ENCODE measurements at places on chromosomes 6 and 20.

- no peak for DNase-seq
These were observed 73.0 kb downstream of the PKHD1 start for GRCh38 chr6:52014391-52014790.

DNA sequence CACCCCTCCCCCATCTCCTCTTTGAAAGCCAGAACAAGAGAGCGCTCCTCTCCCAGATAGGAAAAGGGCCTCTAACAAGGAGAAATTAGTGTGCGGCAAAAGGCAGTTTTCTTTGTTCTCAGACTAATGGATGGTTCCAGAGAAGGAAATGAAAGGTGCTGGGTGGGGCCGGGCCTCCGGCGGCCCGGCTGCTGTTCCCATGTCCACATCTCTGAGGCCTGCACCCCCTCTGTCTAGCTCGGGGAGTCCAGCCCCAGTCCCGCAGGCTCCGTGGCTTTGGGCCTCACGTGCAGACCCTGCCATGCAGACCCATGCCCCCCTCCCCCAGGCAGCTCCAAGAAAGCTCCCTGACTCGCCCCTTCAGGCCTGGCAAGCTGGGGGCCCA, 35.8 kb upstream of the MRGBP start:
- DNase-seq = no peak

DNA sequence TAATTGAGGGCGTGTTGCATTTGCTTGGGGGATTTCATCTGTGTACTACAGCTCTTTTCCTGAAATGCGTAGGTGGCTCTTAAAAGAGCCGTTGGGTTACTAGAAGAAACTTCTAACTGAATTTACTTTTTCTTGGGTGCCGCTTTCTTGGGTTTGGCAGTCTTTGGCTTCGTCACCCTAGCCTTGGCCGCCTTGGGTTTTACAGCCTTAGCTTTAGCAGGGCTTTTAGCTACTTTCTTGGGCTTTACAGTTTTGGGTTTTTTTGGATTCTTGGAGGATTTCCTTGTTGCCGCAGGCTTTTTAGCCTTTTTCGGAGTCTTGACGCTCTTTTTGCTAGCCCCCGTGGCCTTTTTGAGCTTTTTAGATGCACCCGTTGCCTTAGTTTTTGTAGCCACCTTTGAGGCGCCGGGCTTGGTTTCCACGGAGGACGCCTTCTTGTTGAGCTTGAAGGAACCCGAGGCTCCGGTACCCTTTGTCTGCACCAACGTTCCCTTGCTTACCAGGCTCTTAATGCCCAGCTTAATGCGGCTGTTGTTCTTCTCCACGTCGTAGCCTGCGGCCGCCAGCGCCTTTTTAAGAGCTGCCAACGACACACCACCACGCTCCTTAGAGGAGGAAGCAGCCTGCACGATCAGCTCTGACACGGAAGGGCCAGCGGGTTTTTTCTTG, 54.5 kb downstream of the TRIM38 start:
- DNase-seq = no peak

GRCh38 chr6:24554474-24554873, 59.7 kb downstream of the ALDH5A1 start:
- DNase-seq = no peak

DNA sequence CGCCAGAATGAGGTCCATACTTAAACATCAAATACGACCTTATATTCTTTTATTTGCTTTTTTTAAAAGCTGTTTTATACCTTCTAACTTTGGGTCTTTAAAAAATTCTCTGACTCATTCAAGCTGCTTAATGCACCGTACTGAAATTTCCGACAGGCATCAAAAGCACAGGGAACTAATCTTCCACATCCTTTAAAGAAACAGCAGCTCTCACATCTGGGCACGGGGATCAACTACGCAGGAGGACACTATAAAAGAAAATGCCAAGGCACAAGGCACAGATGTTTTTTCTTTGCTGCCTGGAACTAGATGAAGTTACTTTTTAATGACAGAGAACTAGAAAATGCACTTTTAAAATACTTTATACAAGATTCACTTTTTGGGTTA, 112.4 kb upstream of the ARG1 start:
- no peak for DNase-seq

GRCh38 chr6:49826743-49827406, 39.5 kb downstream of the CRISP1 start:
- no peak for DNase-seq

- no peak for DNase-seq
These were observed 31.0 kb upstream of the PCMTD2 start for GRCh38 chr20:64224351-64225170.

DNA sequence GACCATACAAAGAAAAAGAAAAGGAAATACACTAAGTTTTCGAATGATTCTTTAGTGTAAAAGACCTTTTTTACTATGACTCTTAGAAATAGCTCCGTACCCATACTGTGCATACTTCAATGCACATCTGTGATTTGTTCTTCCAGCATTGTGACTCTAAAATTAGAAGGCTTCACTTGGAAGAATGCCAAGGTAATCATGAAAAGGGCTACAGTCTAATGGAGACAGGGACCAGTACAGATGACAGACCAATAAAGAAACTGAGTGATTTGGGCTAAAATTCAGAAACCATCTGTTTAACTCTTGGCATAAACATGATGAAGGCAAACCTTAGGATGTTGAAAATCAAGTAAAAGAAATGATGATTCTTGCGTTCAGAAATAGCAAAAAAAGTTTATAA, 46.3 kb downstream of the CYP39A1 start:
- DNase-seq = no peak

DNA sequence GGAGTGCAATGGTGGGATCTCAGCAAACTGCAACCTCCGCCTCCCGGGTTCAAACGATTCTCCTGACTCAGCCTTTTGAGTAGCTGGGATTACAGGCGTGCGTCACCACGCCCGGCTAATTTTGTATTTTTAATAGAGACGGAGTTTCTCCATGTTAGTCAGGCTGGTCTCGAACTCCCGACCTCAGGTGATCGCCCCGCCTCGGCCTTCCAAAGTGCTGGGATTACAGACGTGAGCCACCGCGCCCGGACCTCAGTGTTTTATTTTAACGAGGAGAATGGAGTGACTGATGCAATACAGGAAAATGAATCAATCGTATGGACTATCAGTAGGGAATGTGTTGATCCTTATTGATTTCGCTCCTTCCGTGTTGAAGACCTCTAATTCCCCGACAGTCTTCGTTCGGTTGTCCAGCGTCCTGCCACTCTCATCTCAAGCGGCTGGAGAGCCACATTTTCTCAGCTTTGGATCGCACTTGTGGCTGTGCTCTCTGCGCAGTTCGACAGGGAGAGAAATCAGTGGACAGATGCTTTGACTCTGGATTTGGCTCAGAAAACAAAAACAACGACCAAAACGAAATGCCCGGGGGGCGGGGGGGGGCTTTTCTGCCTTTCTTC, 166.2 kb downstream of the TRIM27 start:
- no peak for DNase-seq

DNA sequence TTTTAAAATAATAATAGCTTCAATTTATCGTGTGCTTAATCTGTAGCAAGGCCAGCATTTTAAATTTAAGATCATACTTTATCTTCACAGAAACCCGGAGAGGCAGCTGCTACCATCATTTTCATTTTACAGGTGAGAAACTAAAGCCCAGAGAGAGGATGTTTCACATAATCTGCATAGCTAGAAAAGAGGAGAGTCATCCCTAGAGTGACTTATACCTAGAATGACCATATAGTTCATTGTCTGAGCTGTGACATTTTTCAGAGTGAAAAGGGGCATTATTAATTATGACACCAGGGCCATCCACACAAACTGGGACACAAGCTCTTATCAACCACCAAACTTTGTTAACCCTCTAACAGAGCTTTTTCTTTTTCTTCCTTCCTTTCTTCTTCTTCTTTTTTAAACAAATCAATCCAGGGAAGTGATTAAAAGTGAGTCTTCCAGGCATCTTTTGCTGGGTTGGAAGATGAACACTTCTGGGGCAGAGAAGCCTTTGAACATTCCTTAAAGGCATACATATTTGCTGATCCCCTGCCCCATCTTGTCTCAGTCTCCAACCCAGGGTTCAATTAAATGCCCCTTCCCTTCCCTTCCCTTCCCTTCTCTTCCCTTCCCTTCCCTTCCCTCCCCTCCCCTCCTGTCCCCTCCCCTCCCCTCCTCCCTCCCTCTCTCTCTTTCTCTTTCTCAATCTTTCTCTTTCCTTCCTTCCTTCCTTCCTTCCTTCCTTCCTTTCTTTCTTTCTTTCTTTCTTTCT, 272.5 kb upstream of the JAG1 start:
- no peak for DNase-seq

DNA sequence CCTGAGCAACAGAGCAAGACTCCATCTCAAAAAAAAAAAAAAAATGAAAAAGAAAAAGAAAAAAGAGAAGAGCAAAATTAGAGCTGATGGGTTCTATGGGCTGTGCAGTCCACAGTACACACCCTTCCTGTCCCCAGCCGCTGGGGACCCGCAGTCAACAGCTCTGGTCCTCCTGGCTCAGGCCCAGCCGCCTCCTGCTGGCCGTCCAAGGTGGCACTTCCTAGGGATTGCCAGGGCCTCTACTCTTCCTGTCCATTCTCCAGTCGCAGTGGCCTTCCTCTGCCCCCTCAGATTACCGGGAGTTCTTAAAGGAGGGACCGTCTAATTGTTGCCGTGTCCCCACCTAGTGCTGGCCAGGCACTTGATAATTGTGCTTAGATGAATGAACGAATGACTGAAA, 41.7 kb downstream of the TMEM242 start:
- no peak for DNase-seq

DNA sequence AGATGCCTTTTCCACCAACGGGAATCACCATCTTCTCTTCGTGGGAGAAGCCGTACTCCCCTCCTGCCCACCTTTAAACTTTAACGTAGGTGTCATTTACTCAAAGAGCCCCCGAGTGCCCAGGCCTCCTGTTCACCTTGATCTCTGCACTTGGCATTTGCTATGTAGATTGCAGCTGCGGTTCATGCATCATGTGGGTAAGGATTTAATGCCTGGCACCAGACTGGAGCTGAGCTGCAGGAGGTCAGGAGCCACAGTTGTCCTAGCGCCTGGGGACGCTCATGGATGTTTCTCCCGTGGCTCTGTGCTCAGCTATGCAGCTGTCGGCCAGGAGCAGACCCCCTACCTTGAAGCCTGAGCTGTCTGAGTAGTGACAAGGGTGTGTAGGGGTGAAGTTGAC, 133.7 kb downstream of the CDH4 start:
- no peak for DNase-seq

- DNase-seq = no peak
These were observed 75.8 kb downstream of the PDE10A start for GRCh38 chr6:165587206-165587605.

GRCh38 chr6:67450641-67451040, 1184.4 kb upstream of the ADGRB3 start:
- no peak for DNase-seq

GRCh38 chr20:9616833-9617461, 102.6 kb downstream of the LAMP5 start:
- peak; percentile 15 for DNase-seq

DNA sequence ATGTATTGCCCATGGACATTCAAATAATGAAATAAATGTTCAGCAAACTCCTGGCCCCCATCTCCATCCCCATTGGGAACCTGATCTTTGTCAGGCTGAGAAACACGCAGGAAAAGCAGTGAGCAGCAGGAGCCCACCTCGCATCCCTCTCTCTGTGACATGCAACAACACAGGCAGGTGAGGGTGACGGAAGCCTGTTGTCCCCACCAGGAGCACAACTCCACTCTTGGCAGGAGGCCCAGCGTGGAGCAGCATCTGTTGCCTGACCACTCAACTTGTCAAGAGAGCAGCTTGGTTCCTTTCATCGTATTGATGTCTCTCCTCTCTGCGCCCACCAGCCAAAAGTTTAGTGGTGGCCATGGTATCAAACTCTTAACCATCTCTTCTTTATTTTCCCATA, 586.9 kb upstream of the ARID1B start:
- no peak for DNase-seq

DNA sequence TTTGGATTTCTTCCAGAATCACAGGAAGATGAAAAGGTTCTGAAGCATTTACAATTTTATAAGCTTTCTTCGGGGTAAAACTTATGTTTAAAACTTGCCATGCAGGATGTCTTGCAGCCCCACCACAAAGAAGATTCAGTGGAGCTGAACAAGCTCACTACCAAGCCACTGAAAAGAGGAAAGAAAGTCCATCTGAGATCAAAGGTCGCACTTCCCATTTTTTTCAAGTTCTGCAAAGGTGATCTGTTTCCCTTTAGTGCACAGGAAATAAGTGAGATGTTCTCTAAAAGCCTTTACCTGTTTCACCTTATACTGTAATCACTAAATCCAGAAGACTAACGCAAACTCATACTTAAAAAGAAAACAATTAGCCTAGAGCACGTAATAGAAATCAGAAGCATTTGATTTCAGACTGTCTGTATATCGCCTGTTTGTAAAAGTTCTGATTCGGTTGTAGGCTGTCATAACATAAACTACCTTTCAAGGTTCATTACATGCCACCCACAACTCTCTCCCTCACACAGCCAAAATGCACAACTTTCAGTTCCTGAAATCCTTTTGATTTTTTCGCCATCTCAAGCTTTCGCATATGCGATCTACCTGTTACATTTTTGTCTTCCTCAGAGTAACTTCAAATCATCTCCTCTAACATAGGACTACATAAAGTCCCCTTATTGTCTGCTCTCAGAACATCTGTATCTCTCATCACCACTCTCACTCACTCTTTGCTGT, 1.8 kb downstream of the ECHDC1 start:
- no peak for DNase-seq

- no peak for DNase-seq
These were observed 9.1 kb upstream of the ZNFX1 start for GRCh38 chr20:49286689-49287551.

DNA sequence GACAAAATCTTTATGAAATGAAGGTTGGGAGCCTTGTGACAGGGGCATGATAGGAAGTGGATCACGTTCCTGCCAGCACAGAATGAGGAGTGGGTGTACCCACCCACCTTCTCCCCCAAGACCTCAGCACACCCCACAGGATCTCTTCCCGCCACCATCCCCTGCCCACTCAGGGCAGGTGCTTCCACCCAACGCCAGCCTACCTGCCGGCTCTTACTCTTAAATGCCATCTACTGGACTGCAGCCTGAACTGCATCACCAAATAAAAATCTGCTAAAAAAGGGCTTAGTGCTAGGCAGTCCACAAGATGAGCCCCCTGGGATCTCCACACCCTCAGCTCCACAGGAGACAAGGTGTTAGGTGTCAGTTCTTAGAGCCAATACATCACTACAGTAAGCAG, 20.6 kb downstream of the DTNBP1 start:
- DNase-seq = no peak

DNA sequence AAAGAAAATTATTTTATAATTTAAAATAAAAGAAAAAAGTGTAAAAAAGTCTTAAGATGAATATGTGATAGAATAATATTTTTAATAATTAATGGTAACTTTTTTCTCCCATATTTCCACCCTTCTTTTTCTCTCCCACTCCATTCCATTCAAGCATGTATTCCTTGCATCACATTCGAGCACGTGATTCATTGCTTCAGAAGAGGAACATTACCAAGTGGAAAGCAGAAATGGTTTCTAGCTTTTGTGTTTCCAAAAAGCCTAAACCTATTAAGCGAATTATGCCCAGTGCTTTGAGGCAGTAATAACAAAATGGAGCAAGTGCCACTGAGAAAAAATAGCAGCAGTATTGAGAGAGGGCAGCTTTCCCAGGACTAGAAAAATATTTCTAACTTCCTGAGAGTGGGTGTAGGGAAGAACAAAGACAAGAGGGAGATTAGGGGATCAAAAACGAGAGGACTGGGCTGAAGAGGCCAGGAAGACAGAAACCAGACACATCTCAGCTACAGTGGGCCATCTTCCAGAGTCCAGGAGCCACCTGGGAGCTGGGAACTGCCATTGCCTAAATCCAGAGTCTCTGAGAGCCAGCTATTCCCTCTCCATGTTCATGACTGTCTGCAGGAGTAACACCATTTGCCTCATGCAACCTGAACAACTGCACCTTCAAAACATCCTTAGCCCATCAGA, 15.0 kb upstream of the AKIRIN2 start:
- DNase-seq = no peak

GRCh38 chr6:54308289-54308985, at the start of gene TINAG:
Gene TINAG (plus strand): TSS chr6:54308441. CDS start chr6:54308551, 110 bp downstream.
- no peak for DNase-seq
